T47D (cell line): ENCODE measurements at places on chromosomes 5 and 9.
A peak's percentile ranks its signal among the peaks of the same experiment; 100 is the strongest.

DNA sequence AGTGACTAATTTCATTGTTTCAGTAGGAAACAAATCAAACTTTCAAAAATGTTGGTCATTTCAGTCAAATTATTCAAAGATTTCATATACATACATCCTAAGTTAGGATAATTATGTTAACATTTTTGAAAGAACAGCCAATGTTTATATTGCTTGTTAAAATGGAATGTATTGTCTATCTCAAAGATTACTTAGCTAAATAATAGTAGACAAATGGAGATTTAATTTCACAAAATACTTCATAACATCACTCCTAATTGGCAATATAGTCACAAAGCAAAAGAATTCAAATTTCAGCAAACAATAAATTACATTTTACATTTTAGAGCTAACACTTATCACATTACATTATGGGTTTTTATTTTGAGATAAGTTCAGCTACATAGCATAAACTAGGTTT, 25.4 kb downstream of the STARD4 start:
- no peak for DNase-seq

DNA sequence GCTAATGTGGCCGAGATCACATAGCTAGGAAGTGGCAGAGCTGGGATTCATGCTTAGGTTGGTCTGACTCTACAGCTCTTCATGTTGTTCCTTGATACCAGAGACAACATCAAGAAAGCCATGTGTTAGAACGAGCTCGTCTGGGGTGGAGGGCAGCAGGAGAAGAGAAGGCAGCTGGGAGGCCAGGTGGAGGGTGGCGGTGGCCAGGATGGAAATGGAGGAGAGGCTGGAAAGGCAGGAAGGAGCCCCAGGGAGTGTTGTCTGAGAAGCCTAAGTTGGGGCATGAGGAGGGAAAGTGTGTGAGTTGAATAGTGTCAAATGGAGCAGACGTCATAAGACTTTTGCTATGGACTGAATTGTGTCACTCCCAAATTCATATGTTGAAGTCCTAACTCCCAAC, 315.3 kb downstream of the GADD45G start:
- DNase-seq = no peak

DNA sequence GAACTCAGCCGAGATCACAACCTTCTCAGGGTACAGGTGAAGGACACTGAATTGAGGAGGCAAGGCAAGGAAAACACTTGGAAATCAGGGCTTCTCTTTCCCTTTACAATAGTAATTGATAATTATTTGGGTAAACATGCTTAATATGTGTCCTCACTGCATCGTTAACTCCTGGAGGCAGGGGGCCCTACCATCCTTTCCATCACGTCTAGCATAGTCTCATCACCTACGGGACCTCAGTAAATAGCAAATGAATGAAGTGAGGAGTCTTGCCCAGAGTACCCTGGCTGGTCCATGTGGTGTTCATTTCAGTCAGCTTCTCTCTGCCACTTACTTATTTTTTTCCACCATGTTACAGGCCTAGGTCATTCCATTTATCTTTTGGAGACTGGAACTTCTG, 2.3 kb downstream of the F2RL1 start:
- DNase-seq = no peak

DNA sequence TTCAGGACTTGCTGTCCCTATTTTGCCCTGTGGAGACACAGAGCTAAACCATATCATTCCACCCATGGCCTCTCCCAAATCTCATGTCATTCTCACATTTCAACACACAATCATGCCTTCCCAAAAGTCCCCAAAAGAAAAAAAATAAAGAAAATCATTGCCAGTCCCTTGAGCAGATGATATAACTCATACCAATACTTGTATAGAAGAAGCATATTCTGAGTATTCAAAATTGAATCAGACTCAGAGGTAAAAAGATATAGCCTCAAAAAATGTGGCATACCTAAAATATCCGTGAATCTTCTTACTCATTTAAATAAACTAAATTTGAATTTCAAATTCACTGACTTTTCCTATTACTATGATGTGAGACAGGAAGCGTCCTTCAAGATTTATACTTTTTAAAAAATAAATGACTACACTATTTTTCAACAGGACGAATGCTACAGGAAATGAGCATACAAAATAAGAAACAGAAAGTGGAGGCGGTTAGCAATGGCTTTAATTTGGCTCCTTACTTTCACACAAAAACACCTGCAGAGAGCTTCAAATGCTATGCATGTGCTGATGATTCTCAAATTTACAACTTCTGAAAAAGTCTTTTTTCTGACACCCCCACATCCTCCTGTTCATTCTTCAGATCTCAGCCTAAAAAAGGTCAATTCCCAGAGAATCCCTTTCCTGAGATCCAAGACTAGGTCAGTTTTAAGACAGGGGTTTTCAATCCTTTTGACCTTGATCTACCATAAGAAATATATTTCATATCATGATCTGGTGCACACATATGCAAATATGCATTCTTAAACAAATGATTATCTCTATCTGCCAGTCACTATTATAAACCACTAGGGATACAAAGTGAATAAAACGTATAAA, 39.6 kb upstream of the DMXL1 start:
- no peak for DNase-seq

DNA sequence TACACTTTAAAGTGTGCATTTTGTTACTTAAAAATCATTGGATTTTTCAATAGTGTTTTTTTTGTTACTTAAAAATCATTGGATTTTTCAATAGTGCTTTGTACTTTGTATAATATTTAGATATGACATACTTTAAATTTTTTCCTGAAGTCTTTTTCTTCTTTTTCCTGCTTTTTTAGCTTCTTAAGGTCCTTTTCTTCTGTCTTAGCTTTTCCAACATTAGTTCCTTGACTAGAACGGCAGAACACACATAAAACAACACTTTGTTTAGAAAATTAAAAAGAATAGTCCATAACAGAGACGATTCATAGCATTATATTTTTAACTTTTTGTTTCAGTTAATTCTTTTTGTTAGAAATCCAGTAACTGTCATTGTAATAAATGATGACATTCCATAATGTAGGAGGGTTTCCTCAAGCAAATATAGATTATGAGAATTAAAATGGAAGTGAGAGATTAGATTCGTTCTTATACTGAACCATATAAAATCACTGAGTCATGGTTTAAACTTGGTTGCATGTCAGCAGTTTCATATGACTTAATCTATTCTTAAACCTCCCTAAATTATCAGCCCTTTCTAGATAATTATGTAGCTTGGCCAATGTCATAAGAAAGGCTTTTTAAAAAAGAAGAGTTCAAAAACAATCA, 45.3 kb upstream of the RICTOR start:
- DNase-seq = no peak

- DNase-seq = no peak
Observed at GRCh38 chr5:1931604-1932231, 49.0 kb upstream of the IRX4 start.

- no peak for DNase-seq
Observed at GRCh38 chr5:170701334-170701733, 82.2 kb upstream of the GABRP start.

DNA sequence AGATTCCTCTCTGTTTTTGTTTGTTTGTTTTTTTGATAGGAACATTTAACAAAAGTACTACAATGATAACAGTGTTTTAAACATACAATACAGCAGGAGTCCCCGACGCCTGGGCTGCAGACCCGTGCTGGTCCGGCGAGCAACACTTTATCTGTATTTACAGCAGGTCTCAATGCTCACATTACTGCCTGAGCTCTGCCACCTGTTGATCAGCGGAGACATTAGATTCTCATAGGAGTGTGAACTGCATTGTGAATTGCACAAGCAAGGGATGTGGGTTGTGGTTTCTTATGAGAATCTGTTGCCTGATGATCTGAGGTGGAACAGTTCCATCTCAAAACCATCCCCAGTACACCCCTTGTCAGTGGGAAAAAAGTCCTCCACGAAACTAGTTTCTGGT, 1068.5 kb upstream of the CDH10 start:
- DNase-seq = no peak

DNA sequence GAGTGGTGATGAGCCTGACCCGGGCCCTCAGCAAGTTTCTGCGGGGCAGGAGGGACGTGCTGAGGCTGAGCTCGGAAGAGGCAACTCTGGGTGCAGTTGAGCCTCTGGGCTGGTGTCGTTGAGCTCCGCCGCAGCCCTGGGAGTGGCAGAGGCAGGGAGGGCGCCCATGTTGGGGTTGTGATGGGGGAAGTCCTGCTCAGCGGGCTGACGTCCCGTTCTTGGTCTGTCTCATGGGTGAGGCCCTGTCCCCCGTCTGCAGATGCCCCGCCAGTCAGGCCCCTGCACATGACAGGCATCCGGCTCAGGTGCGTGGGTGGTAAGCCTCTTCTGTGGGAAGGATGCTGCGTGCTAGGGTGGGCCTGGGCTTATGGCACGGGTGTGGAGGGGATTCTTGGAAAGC, 64.3 kb downstream of the RXRA start:
- DNase-seq = no peak

- peak; percentile 99 for DNase-seq
Observed at GRCh38 chr9:134067904-134068743, at the start of gene BRD3. Gene BRD3, minus strand, starts transcription at chr9:134068026. Its CDS starts 14,549 bp downstream, at chr9:134053477.

- DNase-seq = peak; percentile 28
Observed at GRCh38 chr9:89786655-89787054, 181.8 kb downstream of the GADD45G start.

- DNase-seq = no peak
Observed at GRCh38 chr5:173872957-173873305, 15.2 kb upstream of the CPEB4 start.

- DNase-seq = no peak
Observed at GRCh38 chr9:84567805-84568204, 101.7 kb upstream of the NTRK2 start.

DNA sequence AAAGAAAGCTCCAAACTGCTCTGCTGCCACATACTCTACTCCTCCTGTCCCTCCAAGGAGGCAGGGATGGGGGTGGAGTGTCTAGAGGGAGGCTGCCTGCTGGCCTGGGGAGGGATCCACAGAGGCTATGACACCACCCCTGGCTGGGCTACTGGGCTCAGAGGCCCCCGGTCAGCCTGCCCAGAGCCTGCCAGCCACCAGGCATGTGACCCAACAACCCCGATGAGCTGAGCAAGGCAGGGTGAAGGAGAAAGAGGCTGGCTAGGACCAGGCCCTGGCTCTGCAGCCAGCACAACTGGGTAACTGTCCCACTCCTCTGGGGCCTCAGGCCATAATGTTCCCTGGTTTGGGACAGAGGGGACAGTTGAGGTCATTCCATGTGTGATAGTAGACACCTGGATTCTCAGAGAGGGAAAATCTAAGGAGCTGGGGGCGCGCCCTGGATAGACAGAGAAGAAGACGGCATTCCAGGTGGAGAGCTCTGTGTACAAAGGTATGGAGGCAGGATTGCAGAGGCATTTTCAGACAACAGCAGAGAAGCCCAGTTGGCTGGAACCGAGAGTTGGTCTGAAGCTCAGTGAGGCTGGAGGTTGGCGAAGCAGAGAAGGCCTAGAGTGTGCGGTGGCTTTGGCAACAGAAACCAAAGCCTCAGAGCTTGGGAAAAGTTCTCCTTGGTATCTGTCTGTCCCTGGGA, 33.8 kb upstream of the IL17B start:
- no peak for DNase-seq

- DNase-seq = no peak
Observed at GRCh38 chr9:2697492-2697891, 19.8 kb upstream of the KCNV2 start.

DNA sequence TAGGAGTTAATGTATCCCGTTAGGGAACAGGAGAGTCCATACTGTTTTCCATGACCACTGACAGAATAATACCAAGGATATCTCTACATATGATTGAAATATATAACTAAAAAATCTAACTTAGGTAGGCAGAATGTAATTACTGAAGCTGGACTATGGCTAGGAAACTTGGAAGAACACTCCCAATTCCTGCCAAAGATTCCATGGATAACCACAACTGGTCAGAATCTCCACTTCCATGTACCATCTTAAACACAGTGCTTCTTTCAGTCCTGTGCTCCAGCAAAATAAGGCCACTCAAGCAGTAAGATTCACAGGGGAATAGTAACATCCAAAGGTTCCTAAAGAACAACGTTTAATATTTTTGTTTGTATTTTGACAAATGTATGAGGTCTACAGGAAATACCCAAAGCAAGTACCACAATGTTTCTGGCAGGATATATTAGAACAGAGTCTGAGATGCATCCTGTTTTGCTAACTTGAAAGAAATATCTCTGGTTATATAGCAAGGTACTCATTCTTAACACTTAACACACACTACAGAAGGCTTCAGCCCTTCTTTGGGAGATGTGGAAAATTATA, 295.0 kb downstream of the ADAMTS6 start:
- DNase-seq = no peak

- DNase-seq = no peak
Observed at GRCh38 chr5:88799938-88800535, 82.9 kb downstream of the MEF2C start.

GRCh38 chr5:76471987-76472334, 68.9 kb downstream of the IQGAP2 start:
- DNase-seq = no peak

GRCh38 chr5:50564558-50564957, 101.9 kb upstream of the PARP8 start:
- DNase-seq = no peak

DNA sequence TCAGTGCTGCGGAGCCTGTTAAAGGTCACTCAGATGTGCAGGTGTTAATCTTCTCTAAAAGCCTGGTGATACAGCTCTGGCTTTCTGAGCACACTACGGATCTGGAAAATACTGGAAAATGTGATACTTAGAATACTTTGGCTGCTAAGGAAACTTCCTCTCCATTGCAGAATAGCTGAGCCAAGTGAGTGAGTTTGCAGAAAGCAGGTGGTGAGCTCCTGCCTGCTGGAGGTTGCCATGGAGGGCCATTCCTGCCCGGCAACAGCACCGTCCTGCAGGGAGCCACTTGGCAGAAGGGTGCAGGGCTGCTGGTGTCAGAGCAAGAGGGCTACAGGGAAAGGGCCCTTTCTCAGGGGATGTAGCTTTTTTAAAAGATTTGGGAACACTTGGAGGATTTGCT, 40.7 kb downstream of the SECISBP2 start:
- peak; percentile 24 for DNase-seq

GRCh38 chr9:35026671-35027070, 37.1 kb downstream of the DNAJB5 start:
- no peak for DNase-seq

DNA sequence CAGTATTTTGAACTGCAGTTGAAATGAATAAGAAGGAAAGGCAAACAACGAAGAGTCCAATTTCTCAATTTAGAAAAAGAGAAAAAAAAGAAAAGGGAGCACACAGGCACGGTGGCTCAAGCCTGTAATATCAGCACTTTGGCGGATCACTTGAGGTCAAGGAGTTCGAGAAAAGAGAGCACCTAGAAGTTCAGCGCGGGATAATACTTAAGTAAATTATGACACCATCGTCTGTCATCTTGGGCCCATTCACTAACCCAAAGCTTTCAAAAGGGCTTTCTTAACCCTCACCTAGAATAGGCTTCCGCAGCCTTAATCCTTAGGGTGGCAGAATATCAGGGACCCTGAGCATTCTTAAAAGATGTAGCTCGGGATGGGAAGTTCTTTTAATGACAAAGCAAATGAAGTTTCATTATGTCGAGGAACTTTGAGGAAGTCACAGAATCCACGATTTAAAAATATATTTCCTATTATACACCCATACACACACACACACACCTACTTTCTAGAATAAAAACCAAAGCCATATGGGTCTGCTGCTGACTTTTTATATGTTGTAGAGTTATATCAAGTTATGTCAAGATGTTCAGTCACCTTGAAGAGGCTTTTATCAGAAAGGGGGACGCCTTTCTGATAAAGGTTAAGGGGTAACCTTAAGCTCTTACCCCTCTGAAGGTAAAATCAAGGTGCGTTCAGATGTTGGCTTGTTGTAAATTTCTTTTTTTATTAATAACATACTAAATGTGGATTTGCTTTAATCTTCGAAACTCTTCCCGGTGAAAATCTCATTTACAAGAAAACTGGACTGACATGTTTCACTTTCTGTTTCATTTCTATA, 602 bp upstream of the CD274 start:
- no peak for DNase-seq
